ENCODE measurements at places on chromosomes 5 and 9. TPM values are rescaled to one million over a fixed set of nuclear protein-coding genes. Genes with fewer than 3 reads are reported as not detected.

RAD50 gene
- 31.5 TPM for total RNA-seq

SEMA4D gene
- total RNA-seq = 35.8 TPM

DNA sequence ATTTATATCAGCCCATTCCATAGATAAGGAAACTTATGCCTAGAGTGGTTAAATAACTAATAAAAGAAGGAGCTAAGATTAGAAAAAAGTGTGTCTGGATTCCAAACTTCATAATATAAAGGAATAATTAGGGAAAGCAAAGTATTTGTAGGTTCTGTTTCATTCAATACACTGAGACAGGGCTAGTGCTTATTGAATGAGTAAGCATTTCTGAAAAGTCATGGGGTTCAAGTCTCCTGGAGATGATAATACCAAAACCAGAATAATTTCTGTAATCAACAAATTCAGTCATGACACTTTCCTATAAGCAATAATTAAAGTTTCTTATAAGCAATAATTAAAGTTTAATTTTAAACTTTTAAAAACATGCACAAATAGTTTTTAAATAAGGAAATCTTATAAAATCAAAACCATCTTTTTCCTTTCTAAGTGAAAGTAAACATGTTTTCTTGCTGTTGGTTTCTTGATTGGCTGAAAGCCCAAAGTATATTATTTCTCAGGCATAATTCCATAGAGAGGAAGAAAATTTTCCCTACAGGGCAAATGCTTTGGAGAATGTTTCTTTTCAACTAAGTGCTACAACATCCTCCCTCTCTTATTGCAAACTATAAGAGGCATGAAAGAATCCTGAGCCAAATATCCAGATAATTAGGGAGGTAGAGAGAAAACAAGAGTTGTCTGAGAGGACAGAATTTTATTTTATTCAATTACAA is 510.2 kb downstream of the PRELID2 start:
- DNase-seq = no peak

DNA sequence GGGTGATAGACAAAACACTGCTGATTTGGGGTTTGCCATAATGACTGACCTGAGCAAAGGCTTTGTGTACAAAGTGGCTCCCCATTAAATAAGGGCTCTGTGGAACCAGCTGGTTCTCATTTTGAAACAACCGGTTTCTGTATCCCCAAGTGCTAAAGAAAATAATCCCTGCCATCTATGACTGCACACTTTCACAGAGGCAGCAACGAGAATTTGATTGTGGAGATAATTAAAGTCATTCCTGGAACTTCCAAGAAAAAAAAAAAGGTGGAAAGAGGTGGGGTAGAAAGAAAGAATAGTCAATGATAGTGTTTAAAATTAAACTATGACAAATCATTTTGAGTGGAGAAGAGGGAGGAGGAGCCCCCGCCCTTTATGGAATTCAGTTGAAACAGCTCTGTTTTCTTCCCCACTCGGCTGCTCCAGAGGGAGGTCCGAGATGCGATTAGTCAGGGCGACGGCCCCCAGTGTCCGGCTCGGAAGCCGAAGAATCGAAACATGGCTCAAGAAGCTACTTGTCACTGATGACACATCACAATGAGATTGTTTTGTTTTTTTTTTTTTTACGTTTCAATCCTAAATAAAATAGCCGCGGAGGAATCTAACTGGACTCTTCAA is 38.4 kb downstream of the EBF1 start:
- peak; percentile 68 for DNase-seq

IFNB1 gene
- not detected for total RNA-seq

DNA sequence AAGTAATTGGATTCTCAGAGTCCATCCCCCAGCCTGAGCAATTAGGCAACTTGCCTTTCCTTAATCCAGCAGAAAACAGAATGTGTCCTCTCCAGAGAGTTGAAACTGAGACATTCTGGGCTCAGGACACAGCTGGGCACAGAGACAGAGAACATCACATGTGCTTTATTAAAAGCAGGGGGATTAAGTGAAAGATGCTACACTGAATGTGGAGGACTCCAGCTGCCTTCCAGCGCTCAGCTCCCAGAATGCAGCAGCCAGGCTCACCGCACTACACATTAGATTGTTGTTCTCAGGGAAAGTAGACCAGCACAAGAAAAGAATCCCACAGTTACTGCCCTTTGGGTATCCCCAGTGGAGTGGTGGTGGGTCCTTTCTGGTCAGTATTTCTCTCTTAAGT is 141.6 kb upstream of the IL12B start:
- no peak for DNase-seq

DNA sequence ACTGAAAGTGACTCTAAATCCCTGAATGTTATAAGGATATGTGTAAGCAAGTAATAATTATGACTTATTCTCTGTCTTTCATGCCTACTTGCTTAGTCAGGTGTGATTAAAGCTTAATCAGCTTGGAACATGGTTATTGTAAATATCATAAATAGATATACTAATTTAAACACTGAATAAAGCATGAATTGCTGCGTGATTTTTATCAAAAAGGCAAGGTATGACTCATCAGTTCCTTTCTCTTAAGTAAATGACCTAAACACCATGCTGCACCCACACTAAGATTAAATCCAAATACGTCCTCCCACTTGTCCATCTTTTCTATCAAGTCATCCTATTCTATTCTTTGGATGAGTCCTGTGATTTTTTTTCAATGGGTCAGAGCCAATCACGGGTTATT is 124.6 kb upstream of the MTAP start:
- no peak for DNase-seq

- no peak for DNase-seq
These were observed 276.2 kb upstream of the POU5F2 start for GRCh38 chr5:94017579-94017978.

DNA sequence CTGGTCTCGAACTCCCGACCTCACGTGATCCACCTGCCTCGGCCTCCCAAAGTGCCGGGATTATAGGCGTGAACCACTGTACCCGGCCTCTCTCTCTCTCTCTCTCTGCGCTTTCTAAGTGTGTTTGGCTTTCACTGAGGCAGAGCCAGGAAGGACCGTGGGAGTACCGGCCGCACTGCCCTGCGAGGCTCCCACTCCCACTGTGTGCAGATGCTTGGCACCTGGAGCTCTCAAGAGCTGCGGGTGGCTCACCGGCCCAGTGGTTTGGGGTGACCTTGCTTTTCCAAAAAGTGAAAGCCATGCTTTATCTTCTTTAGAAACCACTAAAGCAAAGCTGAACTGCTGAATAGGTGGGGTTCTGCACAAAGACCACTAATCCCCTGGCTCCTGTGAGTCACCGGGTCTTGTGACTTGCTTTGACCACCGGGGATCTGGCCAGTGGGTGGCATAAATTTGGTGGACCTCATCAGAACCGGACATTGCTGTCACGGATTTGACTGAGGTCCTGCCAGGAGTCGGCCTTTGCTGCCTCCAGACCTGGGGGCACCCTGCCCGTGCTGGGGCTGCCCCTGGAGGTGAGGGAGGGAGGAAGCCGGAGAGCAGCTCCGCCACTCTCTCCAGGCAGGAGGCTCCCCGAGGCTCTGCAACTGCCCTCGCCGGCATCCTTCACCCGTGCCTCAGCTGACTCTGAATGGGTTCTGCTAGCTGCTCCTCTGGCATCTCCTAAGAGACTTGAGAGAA is 228.9 kb downstream of the FANCC start:
- DNase-seq = peak; percentile 57

Data from sciatic nerve (tissue), 2 donors.